Upper lobe of right lung (tissue), 1 donor: ENCODE measurements at places on chromosomes 2 and 18.

- no peak for DNase-seq
Observed at GRCh38 chr18:21177822-21178221, 64.2 kb upstream of the GREB1L start.

- DNase-seq: no peak
Observed at GRCh38 chr2:84639751-84640150, 123.5 kb downstream of the DNAH6 start.

- DNase-seq: no peak
Observed at GRCh38 chr18:13879937-13880336, 35.4 kb downstream of the MC2R start.

DNA sequence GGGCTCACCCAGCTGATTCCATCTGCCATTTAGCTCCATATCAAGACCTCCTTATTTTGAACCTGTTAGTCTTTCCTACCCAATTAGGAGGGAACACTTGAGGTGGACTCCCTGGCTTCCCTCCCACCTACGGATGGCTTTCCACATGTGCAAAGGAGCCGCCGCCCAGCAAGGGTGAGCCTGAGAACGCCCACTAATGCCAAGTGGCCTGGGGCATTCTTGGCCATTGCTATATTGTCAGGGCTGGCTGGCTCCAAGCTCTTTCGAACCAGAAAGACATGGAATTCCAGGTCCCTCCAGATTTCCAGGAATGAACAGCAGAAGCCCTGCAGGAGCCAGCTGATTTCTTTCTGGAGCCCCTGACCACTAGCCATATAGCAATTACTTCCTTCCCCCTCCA lies 196.2 kb downstream of the SMAD7 start:
- DNase-seq: no peak

DNA sequence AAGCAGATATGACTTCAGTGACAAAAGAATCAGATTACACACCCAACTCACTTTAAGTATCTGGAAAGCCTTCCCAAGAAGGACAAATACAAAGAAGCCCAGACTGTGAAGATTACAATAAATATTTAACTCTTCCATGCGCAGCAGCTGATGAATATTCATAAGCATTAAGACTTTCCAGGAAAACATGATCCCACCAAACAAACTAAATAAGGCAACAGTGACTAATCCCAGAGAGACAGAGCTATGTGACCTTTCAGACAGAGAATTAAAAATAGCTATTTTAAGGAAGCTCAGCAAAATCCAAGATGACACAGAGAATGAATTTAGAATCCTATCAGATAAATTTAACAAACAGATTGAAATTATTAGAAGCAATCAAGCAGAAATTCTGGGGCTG lies 108.2 kb upstream of the UBE2E3 start:
- DNase-seq: no peak

GRCh38 chr2:26178746-26179436 lies 6.0 kb downstream of the GAREM2 start:
- DNase-seq: no peak

DNA sequence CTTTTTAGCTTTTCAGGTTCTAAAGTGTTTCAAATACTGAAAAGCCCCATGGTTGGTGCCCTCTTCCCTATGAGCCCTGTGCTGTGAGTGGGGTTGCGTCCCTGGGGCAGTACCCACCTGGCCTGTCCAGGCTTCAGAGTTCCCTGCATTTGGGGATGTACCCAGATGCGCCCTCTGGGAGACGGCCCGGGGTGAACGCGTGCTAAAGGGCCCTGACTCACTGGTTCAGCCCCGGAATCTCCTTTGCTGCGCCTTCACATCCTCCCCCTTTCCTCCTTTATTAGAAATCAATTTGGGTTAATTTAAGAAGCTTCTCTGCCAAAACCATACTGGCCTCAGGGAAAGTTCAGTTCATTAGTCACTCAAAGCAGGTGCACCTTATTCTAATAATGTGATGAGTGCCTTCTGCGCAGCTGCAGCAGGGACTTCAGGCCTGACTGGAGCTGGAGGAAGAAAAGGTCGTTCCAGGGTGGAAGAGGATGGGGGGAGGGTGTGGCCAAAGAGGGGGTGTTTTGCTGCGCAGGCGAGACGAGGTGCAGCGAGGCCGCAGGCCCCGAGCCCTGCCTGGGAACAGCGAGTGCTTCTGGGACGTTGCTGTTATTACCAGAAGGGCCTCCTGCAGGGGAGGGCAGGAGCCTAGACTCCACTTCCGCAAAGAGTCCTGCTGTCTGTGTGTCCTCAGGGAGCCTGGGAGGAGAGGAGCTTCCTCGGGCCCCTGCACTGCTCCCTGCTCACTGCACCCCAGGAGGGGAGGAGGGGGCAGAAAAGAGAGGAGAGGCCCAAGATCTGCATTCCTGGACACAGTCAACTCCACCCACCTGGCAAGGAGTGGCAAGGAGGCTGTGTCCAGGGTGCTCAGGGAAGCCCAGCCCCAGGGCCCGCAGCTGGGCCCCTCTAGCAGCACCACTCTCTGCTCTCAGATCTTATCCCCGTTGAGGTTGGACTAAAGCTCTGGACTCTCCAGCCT lies 223.2 kb upstream of the PXDN start:
- no peak for DNase-seq

DNA sequence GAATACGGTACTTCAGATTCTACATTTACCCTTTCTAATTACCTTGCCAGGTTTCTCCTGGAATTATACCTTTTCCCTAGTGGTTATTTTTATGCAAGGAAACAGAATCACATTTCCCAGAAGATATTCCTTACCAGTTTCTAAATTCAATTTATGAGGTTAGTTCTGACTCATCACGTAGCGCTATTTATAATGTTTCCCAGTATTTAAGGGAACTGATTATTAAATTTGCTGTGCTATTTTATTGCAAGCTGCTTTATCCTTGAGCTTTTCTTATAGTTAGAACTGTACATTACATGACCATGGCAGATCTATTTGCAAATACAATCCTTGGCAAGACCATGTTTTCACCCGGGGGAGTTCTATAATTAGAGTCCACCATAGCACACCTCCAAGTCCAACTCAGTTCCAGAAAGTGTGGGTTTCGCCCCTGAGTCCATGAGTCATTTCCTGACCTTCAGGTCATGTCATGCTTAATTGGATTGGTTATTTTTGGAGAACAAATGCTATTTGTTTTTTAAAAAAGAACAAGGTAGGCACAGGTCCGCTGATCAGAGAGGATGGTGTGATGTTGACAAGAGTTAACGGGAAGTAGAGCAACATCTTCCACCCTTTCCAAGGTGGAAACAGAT lies 126.6 kb downstream of the ZNF532 start:
- no peak for DNase-seq

GRCh38 chr2:119198240-119198840 lies 25.3 kb upstream of the STEAP3 start:
- DNase-seq: no peak

DNA sequence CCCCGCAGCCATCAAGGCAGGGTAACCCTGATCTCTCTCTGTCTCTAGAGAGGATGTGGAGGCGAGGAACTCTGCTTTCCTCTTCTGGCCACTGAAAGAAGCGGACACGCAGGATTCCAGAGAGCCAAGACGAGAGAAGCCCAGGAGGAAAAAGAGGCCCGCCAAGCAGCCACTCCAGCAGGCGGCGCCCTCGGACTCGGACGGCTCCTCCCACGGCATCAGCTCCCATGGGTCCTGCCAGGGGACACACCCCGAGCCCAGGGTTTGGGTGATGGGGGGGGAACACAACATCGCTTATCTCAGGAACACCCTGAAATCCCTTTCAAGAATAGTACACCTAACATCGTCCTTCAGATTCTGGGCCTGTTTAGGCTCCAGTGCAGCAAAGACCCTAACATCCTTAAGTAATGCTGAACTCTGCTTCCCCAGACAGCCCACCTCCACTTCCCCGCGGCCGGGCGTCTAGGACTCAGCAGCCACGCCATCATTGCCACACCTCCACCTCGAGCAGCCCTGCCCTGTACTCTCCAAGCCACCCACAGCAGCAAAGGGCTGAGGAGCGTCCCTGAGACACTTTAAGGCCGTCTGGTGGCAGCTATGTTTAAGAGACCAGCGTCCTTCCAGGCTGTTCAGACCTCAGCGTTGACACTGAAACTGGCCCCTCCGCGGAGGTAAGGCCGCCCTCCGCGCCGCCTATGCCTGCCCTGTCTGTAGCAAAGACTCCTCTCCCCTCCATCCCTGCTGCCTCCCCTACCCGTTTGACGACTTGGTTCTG lies 34.3 kb upstream of the CNGA3 start:
- DNase-seq: no peak

GRCh38 chr2:148764815-148765214 lies 110.2 kb upstream of the KIF5C start:
- DNase-seq: no peak

DNA sequence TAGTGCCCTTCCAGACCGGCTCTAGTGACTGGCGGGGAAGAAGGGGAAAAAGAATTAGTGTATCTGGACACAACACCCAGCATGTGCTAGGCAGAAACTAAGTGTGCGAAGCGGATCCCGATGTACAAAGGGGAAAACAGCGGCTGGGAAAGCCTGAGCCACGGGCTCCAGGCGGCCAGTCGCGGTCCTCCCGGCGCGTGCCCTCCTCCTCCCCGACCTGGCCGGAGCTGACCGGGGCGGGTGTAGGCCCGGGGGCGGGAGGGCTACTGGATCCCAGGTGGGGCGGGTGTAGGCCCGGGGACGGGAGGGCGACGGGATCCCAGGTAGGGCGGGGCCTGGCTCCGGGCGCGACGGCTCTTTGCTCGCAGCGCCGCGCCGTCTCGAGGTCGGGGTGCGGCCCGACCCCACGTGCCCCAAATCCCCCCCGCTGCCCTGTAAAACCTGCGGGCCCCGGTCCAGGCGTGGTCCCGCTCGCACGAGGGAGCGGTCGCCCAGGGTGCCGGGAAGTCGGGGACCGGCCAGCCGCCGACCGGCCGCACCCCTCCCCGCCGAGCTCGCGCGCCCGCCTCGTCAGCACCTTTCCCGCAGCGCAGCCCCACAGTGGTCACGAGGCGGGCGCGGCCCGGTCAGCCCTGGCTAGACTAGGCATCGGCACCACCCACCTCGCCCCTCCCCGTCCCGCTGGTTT lies 48.8 kb downstream of the C2orf42 start:
- no peak for DNase-seq

DNA sequence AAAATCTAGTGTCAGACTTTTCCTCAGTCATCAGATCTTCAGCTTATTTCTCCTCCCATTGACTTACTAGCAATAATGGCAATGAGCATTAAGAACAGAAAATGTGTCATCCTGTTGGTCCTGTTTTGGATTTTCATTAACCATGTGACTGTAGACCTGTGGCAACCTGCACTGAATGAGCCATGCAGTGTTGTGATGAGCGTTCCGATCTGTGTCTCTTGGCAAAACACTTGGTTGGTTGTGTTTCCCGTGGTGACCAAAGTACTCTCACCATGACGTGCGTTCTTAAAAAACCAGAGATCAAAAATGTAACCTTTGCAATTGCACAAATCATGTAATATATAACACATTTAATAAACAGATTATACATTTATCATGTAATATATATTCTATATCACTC lies 138.6 kb downstream of the MAP3K20 start:
- DNase-seq: no peak

DNA sequence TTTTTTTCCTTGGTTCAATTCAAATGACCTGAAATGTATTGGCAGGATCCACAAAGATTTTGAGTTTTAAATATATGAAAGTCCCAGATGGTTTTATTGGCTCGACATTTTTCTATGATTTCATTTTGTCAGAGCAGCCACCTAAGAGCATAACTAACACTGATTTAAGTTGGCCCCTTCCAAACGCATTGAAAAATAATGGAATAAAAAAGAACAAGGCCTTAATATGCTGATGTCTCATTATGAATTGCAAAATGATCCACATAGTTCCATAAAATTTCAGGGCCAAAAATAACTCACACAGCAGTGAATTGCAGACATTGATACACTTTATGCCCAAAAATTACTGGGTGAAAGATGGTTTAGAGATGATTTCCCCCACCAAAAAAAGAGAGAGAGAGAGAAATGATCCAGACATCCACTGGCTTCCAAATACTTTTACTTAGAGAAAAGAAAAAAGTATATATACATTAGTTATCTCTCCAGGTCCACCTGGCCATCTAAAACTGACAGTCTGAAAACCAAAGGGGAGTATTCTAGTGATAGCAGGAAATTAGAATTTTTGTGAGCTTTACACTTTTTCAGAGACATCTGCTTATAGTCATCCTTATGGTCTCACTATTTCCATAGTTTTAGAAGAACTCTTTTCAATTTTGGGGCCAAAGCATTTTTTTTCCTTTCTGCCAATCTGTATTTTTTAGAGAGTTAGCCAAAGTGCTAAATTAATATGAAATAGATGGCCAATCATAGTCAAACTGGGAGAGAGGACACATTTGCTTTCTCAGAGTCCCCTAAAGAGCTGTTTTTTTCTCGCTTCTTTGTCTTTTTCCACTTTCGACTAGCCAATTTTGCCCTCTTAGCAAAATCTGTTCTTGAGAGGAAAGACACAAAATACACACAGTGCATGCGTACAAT lies 213.5 kb upstream of the RND3 start:
- no peak for DNase-seq

GRCh38 chr18:9557250-9557943 lies 57.0 kb downstream of the PPP4R1 start:
- no peak for DNase-seq

DNA sequence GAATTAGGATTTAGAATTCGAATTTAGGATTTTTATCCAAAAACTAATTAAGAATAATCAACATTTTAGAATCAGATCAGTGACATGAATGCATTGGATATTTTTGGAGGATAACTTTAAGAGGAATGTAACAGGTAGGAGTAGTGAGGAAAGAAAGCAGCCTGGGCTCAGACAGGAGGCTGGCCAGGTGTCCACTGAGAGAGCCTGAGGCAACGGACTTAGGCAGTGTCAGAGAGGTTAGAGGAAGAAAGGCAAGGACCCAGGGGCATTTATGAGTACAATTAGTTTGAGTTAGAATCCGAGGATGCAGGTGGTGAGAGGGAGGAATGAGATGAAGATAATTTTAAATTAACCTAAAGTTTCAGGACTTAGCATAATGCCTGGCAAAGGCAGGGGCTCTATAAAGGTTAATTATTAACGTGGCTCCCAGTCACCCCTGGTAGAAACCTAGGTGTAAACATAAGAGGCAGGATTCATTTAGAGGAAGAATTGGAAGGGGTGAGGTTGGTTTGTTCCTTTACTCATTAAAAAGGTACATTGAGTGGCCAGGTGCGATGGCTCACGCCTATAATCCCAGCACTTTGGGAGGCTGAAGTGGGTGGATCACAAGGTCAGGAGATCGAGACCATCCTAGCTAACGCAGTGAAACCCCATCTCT lies 507.1 kb downstream of the TMEM182 start:
- DNase-seq: no peak

DNA sequence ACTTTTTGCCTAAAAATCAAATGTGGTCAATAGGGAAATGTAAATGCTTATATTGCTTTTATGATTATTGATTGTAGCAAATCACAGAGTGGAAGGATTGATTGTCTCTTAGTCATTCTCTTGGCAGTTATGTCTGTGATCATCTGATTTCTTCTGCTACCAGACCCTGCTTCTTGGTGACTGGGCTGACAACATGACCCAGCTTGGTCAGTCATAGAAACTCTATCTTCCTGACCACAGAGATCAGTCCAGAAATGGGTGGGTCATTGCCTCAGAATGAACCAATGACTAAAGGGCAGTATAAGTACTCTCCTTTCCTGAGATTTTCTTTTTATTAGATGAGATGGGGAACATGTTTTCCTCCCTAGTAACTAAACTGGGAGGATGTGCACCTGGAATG lies 87.6 kb downstream of the MAIP1 start:
- no peak for DNase-seq
